ENCODE measurements at places on chromosomes 6 and 20. TPM values are rescaled to one million over a fixed set of nuclear protein-coding genes. Genes with fewer than 3 reads are reported as not detected.

Gene E2F1
- 33.7 TPM for total RNA-seq

Gene C20orf204
- total RNA-seq = 5.0 TPM

Gene CLVS2
- 48.1 TPM for total RNA-seq

Gene LTA
- total RNA-seq = not detected

Gene TNXB
- 3.8 TPM for total RNA-seq

Gene GABRR1
- total RNA-seq = not detected

Gene CST2
- 1.2 TPM for total RNA-seq

Gene PBOV1
- not detected for total RNA-seq

Gene UCKL1
- total RNA-seq = 47.8 TPM

Gene CENPW
- total RNA-seq = 27.3 TPM

Gene ULBP2
- total RNA-seq = 0.45 TPM

Gene BPIFB2
- total RNA-seq = not detected

Gene XKR7
- total RNA-seq = 2.1 TPM

Gene CST5
- not detected for total RNA-seq

Gene VWA7
- 0.81 TPM for total RNA-seq

Gene ZKSCAN8
- 41.6 TPM for total RNA-seq

Gene PRPH2
- total RNA-seq = 0.35 TPM

Gene SLC22A7
- not detected for total RNA-seq

Gene SLC25A27
- total RNA-seq = 18.1 TPM

Gene GTSF1L
- not detected for total RNA-seq

Gene MOXD1
- 1.3 TPM for total RNA-seq

All from endodermal cell (in vitro differentiated cells).